ENCODE measurements at places on chromosomes 4 and X. TPM values are rescaled to one million over a fixed set of nuclear protein-coding genes. Genes with fewer than 3 reads are reported as not detected.

The EFNB1 gene
- total RNA-seq: 39.8 TPM

The GPR173 gene
- 1.9 TPM for total RNA-seq

The SCD5 gene
- total RNA-seq: 1.1 TPM

The MTCP1 gene
- total RNA-seq: 0.86 TPM

The ELK1 gene
- total RNA-seq: 38.1 TPM

The RBM46 gene
- not detected for total RNA-seq

The MAOA gene
- total RNA-seq: 47.3 TPM

The ERAS gene
- total RNA-seq: not detected

The BEX5 gene
- 0.29 TPM for total RNA-seq

The ARSD gene
- total RNA-seq: 14.1 TPM

The BCLAF3 gene
- total RNA-seq: 5.0 TPM

The BANK1 gene
- not detected for total RNA-seq

The UGT2B15 gene
- total RNA-seq: not detected

The BMP2K gene
- 17.9 TPM for total RNA-seq

The CT55 gene
- not detected for total RNA-seq

The TEX11 gene
- total RNA-seq: not detected

The ADH1C gene
- total RNA-seq: not detected

All from myometrial cell (primary cell).